ENCODE measurements at places on chromosomes 11 and 22.
A peak's percentile ranks its signal among the peaks of the same experiment; 100 is the strongest.

DNA sequence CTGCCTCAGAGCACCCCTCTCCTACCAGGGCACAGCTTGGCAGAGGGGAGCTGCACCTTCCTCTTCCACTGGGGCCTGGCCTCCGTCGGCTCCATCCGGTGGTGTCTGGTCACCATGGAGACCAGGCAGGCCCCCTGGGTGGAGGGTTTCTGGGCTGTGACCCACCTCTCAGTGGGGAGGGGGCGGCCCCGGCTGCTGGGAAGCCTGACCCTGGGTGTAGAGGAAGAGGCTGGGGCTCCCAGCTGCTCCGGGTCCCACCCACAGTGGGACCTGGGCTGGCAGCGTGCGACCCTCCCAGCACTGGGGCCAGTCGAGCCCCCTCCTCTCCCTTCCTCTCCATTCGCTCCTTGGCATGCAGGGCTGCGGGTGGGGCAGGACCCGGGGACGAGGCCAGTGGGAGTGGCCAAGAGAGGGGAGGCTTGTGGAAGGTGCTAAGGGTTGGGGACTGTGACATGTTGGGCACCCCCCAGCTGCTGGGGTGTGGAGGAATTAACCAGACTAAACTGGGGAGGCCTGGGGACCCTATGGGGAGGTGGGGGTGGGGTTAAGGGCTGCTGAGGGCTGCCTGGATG lies 46.8 kb downstream of the BRSK2 start:
- DNase-seq, result no peak

DNA sequence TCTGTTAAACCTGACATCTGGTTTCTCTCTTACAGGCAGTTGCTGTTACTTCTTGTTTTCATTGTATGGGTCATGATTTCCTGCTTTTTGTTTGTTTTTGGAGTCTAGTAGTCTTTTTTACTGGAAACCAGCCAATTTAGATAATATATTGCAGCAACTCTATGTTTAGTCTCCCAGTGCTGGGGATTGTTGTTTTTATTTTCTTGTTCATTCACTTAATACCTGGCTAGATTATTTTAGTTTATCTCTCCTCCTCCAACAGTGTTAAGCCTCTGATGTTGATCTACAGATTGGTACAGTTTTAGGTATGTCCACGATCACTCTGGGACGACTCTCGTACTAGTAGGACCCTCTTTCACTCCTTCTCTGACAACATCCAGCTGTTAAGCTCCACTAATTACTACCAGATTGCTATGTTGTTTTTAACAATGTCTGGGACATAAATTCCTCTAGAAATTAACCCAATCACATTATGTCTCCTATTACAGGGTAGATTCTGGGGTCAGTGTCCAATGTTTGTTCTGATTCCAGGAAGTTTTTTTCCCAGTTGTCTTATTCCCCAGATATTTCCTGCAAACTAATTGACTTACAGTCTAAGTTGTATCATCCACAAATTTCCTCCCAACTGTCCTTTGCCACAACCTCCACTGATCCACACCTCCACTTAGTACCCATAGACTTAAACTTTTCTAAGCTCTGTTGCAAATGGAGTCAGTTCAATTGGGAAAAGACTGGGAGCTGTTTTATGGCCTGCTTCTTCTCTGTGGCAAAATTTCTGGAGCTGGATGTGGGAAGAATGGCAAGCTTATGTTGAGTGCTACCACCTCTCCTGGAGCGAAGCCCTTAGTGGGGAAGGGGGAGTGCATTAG lies 1280.6 kb upstream of the CNTN5 start:
- DNase-seq, result peak; percentile 83

DNA sequence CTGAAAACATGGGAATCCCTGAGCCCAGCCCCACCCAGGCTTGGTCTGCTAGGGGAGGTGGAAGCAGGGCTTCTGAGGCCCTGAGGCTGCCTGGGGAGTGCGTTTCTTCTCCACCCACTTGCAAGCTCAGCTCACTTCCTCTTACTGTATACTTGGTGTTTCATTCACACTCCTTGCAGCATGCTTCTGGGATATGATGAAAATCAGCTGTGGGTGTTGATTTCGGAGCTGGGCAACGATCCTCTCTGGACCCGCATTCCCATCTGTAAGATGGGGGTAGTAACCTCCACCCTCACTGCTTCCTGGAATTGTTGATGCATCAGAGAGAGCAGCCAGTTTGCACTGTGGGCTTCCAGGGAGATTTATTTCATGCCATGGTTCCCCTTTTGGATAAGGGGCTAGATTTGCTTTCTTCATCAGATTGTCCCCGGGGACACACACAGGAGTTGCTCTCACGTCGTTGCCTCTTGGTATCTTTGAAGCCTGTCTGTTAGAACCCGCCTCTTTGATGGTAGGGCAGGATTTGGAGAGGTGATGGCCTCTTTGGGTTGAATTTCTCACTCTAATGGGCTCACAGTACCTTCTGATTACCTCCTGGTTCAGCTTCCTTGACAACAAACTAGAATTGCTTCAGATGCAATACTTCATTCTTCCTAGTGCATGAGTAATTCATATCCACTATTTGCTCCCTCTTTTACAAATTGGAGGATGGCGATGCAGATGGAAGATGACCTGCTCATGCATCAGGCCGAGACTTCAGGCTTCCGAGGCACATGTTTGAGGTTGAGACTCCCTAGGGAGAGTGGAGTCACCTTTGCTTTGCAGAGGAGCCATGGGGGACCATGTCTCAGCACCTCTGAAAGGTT lies 40.4 kb downstream of the BCR start:
- DNase-seq, result peak; percentile 52

DNA sequence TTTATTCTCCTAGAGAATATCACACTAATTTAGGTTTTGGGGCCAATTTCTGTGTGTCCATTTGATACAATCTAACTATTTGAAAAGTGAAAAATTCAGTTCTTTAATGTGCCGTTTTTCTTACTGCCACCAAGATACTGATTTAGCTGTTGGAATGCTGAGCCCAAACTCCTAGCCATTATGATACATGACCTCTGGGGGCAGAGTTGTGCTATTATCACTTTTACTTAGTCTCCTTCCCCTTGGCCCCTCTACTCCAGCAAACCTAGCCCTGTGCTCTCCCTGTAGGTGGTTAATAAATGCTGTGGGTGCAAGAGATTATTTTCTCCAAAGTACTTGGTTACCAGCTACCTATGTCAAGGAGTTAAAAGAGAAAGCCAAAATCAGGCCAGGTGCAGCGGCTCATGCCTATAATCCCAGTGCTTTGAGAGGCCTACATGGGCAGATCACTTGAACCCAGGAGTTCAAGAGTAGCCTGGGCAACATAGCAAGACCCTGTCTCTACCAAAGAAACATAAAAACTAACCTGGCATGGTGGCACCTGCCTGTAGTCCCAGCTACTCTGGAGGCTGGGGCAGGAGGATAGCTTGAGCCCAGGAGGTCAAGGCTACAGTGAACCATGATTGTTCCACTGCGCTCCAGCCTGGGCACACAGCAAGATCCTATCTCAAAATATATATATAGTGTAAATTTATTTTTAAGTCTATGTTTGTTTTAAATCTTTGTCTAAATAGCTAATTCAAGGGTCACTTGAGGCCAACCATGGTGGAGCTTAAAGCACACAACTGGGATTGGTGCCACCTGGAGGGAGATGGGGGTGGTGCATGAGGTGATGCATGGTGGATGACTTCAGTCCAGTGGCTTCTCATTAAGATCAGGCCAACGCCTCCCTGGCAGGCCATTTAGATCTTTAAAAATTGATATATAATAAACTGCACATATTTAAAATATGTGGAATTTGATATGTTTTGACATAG lies 193.2 kb upstream of the PLET1 start:
- peak; percentile 79 for DNase-seq

- no peak for DNase-seq
These were observed 5.0 kb upstream of the USP47 start for GRCh38 chr11:11836676-11837231.

DNA sequence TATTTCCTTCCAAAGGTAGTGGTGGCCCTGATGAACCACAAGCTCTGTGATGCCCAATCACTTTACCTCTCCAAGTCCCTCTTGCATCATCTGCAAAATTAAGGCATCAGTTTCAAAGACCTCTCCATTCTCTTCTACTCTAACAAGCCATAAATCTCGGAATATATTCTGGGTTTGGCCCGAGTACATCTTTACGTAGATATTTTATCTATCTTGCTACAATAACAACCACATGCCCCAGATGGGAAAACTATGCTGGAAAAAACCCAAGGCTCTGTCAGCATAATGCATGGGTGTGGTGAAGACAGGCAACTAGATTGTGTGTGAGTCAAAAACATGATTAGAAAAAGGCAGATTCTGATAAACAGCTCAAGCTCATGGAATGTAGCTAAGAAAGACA lies 228.2 kb upstream of the BLID start:
- no peak for DNase-seq

DNA sequence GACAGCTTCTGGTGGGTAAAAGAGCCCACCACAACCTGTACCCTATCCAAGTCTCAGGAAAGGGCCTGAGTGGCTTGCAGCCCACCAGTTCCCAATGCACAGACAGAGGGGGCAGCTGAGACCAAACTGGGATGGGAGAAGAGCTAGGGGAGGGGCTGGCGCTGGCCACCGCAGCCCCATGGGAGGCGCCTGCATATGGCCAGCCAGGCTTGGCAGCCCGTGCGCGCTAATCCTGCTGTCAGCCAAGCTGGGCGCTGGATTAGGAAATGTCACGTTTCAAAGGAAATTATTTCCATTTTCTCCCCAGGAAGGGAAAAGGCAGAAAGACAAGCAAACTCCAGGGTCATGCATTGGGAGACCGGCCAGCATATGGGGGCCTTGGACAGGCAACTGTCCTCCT lies 236.8 kb downstream of the BUD13 start:
- no peak for DNase-seq
